Smooth muscle cell of trachea (primary cell): ENCODE measurements at places on chromosomes 3 and 15. TPM values are rescaled to one million over a fixed set of nuclear protein-coding genes. Genes with fewer than 3 reads are reported as not detected.

Gene ITPKA
- 5.3 and 5.5 TPM in 2 replicates for total RNA-seq

Gene ACOX2
- 26.5 and 27.1 TPM in 2 replicates for total RNA-seq

Gene FYTTD1
- 45.2 and 56.6 TPM in 2 replicates for total RNA-seq

Gene FBXO40
- under 0.01 TPM in 1 of 2 replicates, not detected in the other for total RNA-seq

Gene LEKR1
- 0.50 and 5.1 TPM in 2 replicates for total RNA-seq

Gene ATP13A5
- not detected in 2 replicates for total RNA-seq

Gene ROPN1
- not detected in 2 replicates for total RNA-seq

Gene GPR27
- total RNA-seq: under 0.01 TPM in 1 of 2 replicates, not detected in the other

Gene MFGE8
- 46.1 and 188 TPM in 2 replicates for total RNA-seq

Gene KLHL40
- not detected in 2 replicates for total RNA-seq

Gene GOLGA8S
- under 0.01 and 0.15 TPM in 2 replicates for total RNA-seq

Gene MAN2A2
- total RNA-seq: 13.2 and 27.1 TPM in 2 replicates

Gene RARB
- 15.5 and 16.9 TPM in 2 replicates for total RNA-seq

Gene NUP210
- total RNA-seq: under 0.01 TPM in 2 replicates

Gene VWA5B2
- not detected in 2 replicates for total RNA-seq

Gene ZBTB47
- 24.1 and 59.7 TPM in 2 replicates for total RNA-seq

Gene MUSTN1
- 0.33 TPM in 1 of 2 replicates, not detected in the other for total RNA-seq

Gene WDR73
- total RNA-seq: 27.3 and 34.9 TPM in 2 replicates

Gene SMAD3
- 54.4 and 59.4 TPM in 2 replicates for total RNA-seq

Gene SLC35G2
- total RNA-seq: 11.4 and 15.3 TPM in 2 replicates

Gene CLEC3B
- total RNA-seq: 12.1 and 32.3 TPM in 2 replicates

Gene SCG3
- not detected in 2 replicates for total RNA-seq

Gene MINDY2
- 23.5 and 24.4 TPM in 2 replicates for total RNA-seq

Gene WDR93
- not detected in 2 replicates for total RNA-seq

Gene C2CD4B
- total RNA-seq: 0.15 TPM in 1 of 2 replicates, not detected in the other

Gene DUOXA2
- total RNA-seq: not detected in 2 replicates

Gene ALDH1L1
- total RNA-seq: not detected in 2 replicates

Gene TMCO5A
- not detected in 2 replicates for total RNA-seq

Gene PLSCR2
- not detected in 2 replicates for total RNA-seq

Gene GNAT1
- not detected in 2 replicates for total RNA-seq

Gene PSTPIP1
- 0.17 and 0.73 TPM in 2 replicates for total RNA-seq

Gene GXYLT2
- total RNA-seq: 26.0 and 32.4 TPM in 2 replicates

Gene SCAMP2
- 20.1 and 26.1 TPM in 2 replicates for total RNA-seq

Gene ARPIN
- total RNA-seq: 12.7 and 17.9 TPM in 2 replicates

Gene SCN11A
- under 0.01 and 0.17 TPM in 2 replicates for total RNA-seq

Gene PIK3R4
- total RNA-seq: 37.2 and 40.5 TPM in 2 replicates

Gene LSM3
- total RNA-seq: 4.6 and 17.5 TPM in 2 replicates

Gene QTRT2
- total RNA-seq: 10.8 and 15.6 TPM in 2 replicates

Gene COL7A1
- 22.5 and 52.6 TPM in 2 replicates for total RNA-seq
